ENCODE measurements at places on chromosomes 5 and 9.

- no peak for DNase-seq
Measured at GRCh38 chr9:86257391-86257790, 2.1 kb downstream of the C9orf153 start.

- no peak for DNase-seq
Measured at GRCh38 chr9:114991861-114992260, 61.5 kb upstream of the TNFSF8 start.

DNA sequence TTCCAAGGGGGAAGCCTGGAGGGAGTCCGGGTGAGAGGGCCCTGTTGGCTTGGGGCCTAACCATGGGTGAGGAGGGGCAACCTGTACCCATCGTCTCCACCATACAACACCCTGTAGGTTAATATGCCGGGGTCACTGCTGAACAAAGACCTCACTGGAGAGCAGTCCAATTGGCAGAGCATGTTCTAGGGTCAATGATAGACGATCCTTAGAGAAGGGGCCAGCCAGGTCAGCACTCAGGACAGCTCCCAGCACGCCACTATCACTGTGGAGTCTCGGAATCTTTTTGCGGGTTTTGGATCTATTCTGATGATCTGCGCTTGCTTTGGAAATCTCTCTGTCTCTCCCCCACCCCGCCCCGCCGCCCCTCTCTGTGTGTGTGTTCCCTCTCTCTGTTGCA lies 218.4 kb upstream of the MVB12B start:
- no peak for DNase-seq

DNA sequence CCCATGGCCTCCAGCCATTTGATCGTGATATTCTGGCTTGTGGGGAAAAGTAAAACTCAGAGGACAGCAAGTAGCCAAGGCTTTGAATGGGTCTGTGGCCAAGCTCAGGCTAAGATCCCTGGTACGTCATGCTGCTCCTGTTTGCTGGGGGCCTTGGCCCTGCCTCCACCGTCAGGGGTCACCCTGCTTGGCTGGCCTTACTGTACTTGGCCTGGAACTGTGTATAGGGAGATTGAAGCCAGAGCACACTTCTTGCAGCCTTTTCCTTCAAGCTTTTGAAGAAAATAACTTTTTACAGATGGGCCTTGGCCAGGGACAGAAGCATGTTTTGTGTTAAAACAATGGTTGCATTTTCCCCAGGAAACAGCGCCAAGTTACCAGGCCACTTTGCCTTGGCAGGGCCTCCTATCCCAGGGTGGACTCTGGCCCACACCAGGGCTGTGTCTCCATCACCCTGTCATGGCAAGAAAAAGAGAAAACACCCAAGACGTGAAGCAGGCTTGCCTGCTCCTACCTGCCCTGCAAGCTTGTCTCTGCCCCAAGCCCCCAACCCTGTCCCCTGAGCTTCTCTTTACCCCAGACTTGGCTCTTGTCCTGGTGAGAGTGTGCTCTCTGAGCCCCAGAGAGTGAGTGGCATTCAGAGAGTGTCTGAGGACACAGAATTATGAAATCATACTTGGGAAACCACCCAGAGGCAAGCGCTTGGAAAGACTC lies 286.9 kb downstream of the GADD45G start:
- DNase-seq = no peak

DNA sequence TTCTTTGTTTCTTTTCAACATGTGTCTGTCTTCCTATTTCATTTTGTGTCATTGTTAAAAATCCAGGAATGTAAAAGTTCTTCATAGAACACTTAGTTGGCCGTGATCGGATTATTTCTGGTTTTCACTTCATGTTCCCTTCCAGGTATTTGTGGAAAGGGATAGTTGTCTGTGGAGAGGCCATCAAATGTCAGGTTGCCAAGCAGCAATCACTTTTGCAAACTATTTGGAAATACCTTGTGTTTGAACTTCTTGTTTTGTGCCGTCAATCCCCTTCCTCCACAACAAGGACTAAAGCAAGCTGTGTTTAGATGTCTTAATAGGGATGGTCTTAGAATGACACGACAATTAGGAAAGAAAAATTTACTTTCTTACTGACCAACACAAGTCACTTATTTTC lies 116.9 kb upstream of the MPDZ start:
- DNase-seq = no peak

DNA sequence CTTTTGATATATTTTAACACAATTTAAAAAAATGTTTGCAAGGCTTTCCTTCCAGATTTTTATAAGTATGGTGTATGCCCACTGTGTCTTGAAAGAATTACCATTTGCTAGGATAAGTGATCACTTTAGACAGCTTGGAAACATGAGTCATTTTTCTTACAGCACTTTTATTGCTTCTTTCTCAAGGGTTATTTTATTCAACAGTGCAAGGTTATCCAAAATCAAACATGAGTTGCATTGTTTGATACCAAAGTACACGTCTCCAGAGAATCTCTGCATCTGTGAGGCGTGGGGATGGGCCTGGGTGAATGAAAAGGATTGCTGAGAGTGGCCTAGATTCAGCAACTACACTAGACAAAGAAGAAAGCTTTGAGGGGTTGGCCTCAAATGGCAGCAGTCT lies 329.6 kb downstream of the ADAMTS6 start:
- no peak for DNase-seq

DNA sequence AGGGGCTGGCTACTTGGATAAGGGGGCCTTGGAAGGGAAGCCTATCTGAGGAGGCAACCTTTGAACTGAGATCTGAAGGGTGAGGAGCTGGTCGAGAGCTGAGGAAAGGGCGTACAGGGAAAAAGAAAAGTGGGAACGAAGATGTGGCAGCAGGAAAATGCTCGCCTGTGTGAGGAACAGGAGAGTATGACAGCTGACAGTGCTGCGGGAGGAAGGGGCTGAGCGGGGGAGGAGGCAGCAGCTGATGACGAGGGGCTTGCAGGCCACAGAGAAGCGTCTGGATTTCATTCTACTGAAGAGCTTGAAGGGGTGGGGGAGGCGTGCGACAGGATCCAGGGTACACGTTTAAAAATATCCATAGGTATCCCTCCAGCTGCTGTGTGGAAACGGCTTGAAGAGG lies 28.9 kb downstream of the SH3PXD2B start:
- DNase-seq = no peak

GRCh38 chr5:21765406-21765805 lies 1087.7 kb downstream of the CDH12 start:
- no peak for DNase-seq

GRCh38 chr5:177295924-177296323 lies 7.6 kb downstream of the RAB24 start:
- no peak for DNase-seq

GRCh38 chr9:114227288-114228015 lies 72.1 kb downstream of the COL27A1 start:
- no peak for DNase-seq
